ENCODE measurements at places on chromosomes 1 and 21. TPM values are rescaled to one million over a fixed set of nuclear protein-coding genes. Genes with fewer than 3 reads are reported as not detected.

SLC26A9 gene
- total RNA-seq = not detected

CHI3L1 gene
- total RNA-seq = not detected

MAP1LC3C gene
- not detected for total RNA-seq

NCMAP gene
- total RNA-seq = not detected

FCAMR gene
- 0.07 TPM for total RNA-seq

OR6F1 gene
- not detected for total RNA-seq

ETNK2 gene
- total RNA-seq = 0.16 TPM

ZBTB8OS gene
- 52.9 TPM for total RNA-seq

MTFR1L gene
- 30.7 TPM for total RNA-seq

HES3 gene
- total RNA-seq = not detected

CYP2J2 gene
- 1.0 TPM for total RNA-seq

TINAGL1 gene
- total RNA-seq = not detected

CFAP141 gene
- total RNA-seq = 0.50 TPM

ERICH3 gene
- not detected for total RNA-seq

C4BPA gene
- not detected for total RNA-seq

SLC1A7 gene
- total RNA-seq = not detected

MYBPHL gene
- total RNA-seq = not detected

CELA3A gene
- not detected for total RNA-seq

GBP4 gene
- 76.5 TPM for total RNA-seq

BLACAT1 gene
- total RNA-seq = not detected

Data from T-helper 2 cell treated with Interferon-gamma antibody and Interleukin-4, amounts not matched to agents 100 ng/mL and 5 ng/mL, for 36 hours (primary cell).